Bone marrow (tissue), 2 donors: ENCODE measurements at places on chromosomes 1 and 21.

DNA sequence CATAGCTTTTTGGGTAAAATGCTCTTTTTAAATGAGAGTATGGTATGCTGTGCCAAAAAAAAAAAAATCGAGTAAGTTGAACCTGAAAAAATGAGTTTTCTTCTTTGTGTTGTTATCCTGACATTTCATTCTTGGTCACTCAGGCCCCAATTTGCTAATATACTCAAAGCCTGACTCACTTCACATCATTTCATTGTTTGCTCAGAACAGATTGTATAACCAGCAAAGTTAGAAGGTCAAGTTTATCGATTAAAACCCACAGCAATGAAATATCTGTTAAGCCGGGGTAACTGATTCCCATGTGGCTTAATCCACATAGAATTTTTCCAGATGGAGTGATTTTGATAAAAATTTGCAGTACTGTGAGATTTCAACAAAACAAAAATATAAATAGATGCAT lies 363.7 kb downstream of the NEGR1 start:
- no peak for DNase-seq

GRCh38 chr1:37890378-37891014 lies 31.1 kb upstream of the MTF1 start:
- peak; percentile 69 for DNase-seq

GRCh38 chr1:155001675-155002463 lies 733 bp upstream of the ZBTB7B start:
- DNase-seq = peak; percentile 99

- no peak for DNase-seq
Measured at GRCh38 chr1:101408212-101409042, 171.6 kb downstream of the S1PR1 start.
